Tibial artery (tissue), 4 donors: ENCODE measurements at places on chromosomes 4 and X.

DNA sequence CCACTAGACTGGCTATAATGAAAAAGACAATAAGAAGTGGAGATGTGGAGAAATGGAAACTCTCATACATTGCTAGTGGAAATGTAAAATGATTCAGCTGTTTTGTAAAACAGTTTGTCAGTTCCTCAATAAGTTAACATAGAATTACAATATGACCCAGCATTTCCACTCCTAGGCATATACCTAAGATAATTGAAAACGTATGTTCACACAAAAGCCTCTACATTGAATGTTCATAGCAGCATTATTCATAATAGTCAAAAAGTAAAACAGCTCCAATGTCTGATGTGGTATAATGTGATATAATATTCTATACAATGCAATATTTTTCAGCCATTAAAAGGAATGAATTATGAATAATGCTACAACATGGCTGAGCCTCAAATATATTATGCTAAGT lies 10.2 kb downstream of the EDA start:
- H3K4me3 ChIP-seq = no peak overlapping the region
- no peak for DNase-seq
- no peaks in the 10 kb centered on the region for H3K36me3 ChIP-seq
- no peak overlapping the region for H3K27ac ChIP-seq
- no peaks in the 10 kb centered on the region for H3K27me3 ChIP-seq
- no peaks in the 10 kb centered on the region for H3K4me1 ChIP-seq

- no peaks in the 10 kb centered on the region for H3K36me3 ChIP-seq
- DNase-seq = no peak
- H3K27me3 ChIP-seq = no peaks in the 10 kb centered on the region
- H3K4me3 ChIP-seq = no peak overlapping the region
- H3K27ac ChIP-seq = no peak overlapping the region
These were observed 383.5 kb upstream of the LCORL start for GRCh38 chr4:18405054-18405453.

- DNase-seq = no peak
- H3K4me1 ChIP-seq = peaks cover 7% of the 10 kb centered on the region
- H3K27me3 ChIP-seq = no peaks in the 10 kb centered on the region
- H3K36me3 ChIP-seq = peaks cover 14% of the 10 kb centered on the region
- H3K27ac ChIP-seq = no peak overlapping the region
These were observed 34.0 kb downstream of the HSD17B11 start for GRCh38 chr4:87356832-87357526.

GRCh38 chrX:132330156-132330729 lies 111.0 kb upstream of the RAP2C start:
- no peaks in the 10 kb centered on the region for H3K36me3 ChIP-seq
- no peak overlapping the region for H3K4me3 ChIP-seq
- H3K4me1 ChIP-seq = no peaks in the 10 kb centered on the region

- H3K4me3 ChIP-seq = peak overlapping the region; percentile 52
- H3K36me3 ChIP-seq = peaks cover 21% of the 10 kb centered on the region
- H3K27ac ChIP-seq = peak overlapping the region; percentile 97
- H3K4me1 ChIP-seq = no peaks in the 10 kb centered on the region
- DNase-seq = no peak
These were observed 5.2 kb downstream of the TSPYL2 start for GRCh38 chrX:53087388-53087831.

- no peaks in the 10 kb centered on the region for H3K27me3 ChIP-seq
- H3K4me1 ChIP-seq = peaks cover 26% of the 10 kb centered on the region
- no peak within 1 kb of the TSS for H3K27ac ChIP-seq
- peak within 1 kb of the TSS; percentile 30 for H3K4me3 ChIP-seq
- no peak for DNase-seq
These were observed at the start of gene DCHS2 for GRCh38 chr4:154491341-154492271. Gene DCHS2, minus strand, starts transcription at chr4:154491799. Its CDS starts 444 bp downstream, at chr4:154491355.

DNA sequence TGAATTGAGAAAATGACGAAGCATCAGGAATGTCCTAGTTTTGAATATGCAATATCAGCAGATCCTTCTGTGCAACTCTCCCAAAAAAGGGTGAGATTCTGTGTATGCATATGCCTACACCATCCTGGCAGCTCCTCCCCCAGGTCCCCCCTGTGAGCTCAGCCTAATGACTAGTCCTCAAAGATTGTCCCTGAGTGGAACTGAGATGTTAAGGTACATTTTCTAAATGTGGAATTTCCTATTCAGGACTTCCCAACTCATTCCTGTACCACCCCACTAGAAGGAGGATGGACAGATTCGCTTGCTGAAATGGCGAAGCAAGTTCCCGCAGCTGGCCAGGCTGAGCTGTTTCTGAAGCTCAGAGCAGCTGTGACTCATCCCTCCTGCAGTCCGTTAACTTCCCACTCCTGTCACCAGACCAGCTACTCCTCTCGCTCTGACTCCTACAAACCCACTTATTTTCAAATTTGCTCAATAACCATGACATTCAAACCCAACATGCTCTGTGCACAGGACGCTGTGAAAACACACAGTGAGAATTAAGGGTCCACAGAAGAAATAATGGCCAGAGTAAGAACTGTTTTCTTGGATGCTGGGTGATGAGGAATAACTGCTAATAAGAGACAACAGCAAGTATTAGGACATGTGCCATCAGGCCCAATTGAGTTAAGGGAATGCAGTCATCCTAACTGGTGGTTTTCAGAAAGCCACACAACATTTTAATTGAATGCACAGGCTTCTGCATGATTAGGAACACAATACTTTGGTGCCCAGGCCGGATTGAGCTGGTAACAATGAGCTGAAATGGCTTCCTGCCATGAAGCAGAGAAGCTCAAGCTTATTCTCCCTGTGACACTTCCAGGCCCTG lies 40.0 kb upstream of the IRF2 start:
- no peaks in the 10 kb centered on the region for H3K27me3 ChIP-seq
- H3K36me3 ChIP-seq = no peaks in the 10 kb centered on the region
- H3K27ac ChIP-seq = peak overlapping the region; percentile 11
- peak; percentile 76 for DNase-seq

GRCh38 chr4:7144374-7145290 lies 47.7 kb upstream of the SORCS2 start:
- no peak overlapping the region for H3K4me3 ChIP-seq
- H3K27ac ChIP-seq = no peak overlapping the region
- DNase-seq = no peak
